Stimulated activated CD8-positive, alpha-beta memory T cell treated with anti-CD3 and anti-CD28 coated beads, Interleukin-7, amount 100 ng/mL, for 1 hour (primary cell): ENCODE measurements at places on chromosomes 5 and 9.

DNA sequence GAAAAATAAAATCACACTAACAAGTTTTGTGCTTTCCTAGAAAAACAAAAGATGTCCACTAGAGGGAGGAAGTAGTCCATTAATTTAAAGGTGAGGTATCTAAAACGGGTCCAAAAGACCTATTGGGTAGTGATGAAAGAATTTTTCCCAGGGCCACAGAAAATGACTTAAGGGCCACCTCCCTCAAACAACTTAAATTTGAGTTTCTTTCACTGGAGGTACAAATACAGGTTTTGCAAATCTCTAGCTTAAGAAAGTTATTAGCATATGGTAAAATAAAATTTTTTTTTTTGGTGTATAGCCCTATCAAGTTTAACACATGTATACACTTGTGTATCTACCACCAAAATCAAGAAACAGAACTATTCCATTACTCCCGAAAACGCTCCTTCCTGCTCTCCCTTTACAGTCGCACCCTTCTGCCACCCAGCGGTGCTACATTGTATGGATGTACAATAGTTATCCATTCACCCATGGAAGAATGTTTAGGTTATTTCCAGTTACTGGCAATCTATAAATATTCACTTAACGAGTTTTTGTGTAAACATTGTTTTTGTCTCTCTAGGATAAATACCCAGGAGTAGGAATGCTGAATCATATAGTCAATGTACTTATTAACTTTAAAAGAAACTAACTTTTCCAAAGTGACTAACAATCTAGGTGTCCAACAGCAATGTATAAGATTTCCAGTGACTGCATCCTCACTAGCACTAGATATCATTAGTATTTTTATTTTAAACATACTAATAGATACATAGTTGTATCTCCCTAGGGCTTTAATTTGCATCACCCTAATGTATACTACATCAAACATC, 21.9 kb downstream of the DEPDC1B start:
- no peak for DNase-seq

GRCh38 chr9:7246917-7247522, 489.2 kb downstream of the KDM4C start:
- no peak for DNase-seq

GRCh38 chr5:118791926-118792734, 196.2 kb downstream of the DTWD2 start:
- DNase-seq: no peak

DNA sequence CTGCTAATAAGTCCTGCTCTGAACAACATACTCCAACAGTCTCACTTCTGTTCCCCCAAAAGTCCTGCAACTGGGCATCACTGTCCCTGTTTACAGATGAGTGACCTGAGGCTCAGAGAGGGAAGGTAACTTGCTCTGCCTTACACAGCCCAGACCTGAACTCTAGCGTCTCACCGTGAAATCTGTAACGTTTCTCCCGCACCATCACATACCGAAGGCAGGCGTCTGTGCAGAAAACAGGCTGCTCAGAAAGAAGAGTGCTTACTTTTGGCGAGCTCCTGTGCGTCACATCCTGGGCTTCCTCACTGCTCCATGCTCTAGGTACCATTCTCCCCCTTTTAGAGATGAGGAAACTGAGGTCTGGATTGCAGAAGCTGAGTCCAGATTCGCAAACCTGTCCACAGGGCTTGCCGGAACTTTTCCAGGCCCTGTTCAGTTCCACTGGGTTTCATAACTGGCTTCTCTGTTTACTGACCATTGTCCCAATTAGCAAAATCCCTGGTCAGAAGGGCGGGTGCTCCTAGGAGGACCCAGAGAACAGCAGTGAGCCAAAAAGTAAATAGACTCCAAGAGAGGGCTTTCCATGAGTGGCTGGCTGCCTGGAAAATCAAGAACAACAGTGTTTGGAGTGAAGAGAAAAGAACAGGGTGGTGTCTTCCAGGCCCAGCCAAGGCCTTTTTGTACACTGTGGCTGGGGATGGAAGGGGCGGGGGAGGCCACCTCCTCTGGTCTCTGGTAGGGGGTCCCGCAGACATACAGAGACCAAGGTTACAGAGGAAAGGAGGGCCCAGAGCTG, 27.1 kb downstream of the GSN start:
- no peak for DNase-seq

DNA sequence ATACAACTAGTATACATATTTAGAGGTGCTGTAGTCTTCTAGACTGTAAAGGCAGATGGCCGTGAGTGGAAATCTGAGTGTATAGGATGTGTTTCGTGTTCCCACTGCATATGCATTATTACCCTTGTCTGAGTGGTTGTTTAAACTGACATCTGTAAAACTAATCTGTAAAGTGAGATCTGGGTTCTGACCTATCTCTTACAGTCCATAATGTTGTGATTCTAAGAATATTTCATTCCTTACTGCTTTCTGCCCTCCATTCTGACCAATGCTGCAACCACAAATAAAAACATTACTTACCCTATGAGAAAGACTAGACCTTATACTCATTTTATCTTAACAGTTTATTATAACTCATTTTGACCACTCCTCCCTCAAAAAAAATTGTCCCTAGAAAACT, 47.6 kb upstream of the MACIR start:
- no peak for DNase-seq

- DNase-seq: no peak
Measured at GRCh38 chr9:653856-654387, 187.6 kb upstream of the DMRT1 start.

DNA sequence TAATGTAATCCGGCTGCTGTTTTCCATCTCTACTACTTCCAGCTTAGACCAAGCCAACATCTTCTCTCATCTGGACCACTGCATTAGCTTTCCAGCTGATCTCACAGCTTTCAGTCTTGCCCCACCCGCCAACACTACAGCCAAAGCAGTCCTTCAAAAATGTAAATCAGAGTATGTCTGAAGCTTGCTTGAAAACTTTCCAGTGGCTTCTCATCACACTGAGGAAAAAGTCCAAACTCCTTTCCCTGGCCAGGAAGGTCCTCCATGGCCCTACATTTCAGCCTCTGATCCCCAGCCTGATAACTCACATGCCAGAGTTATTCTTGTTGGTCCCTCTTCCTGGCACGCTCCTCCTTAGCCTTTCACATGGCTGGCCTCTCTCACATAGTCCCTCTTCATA, 38.5 kb downstream of the TTC1 start:
- DNase-seq: no peak

GRCh38 chr5:74640954-74641734, 616 bp upstream of the ENC1 start:
- DNase-seq: no peak

- no peak for DNase-seq
Measured at GRCh38 chr5:173884402-173885053, 3.6 kb upstream of the CPEB4 start.

- no peak for DNase-seq
Measured at GRCh38 chr5:93777620-93778019, 36.2 kb upstream of the POU5F2 start.

- DNase-seq: peak; percentile 16
Measured at GRCh38 chr9:114339130-114339908, 9.7 kb downstream of the ORM2 start.

DNA sequence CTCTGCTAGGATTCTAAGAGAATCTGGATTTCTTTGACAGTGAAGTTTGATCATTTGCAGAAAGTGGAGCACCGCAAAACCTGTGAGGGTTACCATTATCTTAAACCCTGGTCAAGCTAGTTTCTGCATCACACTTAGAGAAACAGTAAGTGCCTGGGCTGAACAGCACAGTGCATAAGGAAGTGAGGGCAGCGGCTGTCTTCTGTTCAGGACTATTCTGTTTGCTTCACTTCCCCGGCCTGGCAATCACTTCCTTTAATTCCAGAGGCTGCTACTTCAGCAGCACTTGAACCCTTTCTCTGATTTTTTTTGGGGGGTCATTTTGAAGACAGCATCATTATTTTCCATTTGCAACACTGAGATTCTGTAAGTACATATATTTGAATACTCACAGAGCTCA, 32.0 kb downstream of the SEMA6A start:
- no peak for DNase-seq

DNA sequence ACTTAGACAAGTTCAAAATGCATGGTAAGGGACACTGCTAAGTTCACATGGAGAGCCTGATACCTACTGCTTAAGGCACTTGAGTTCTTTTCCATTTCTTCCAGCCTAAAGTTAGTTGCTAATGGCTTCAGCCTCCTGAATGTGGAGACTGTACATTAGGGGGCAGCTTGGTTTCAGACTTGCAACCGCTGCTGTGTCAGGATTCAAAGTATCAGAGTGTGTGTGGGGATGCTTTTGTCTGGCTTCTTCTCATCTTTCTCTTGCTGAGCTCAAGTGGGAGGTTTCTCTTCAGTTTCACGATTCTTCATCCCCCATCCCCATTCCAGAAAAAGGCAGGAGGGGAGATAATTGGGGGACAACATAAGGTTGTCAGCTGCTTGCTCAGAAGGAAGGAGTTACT, 49.4 kb downstream of the ATP10B start:
- DNase-seq: no peak

- DNase-seq: no peak
Measured at GRCh38 chr9:93598647-93599241, 22.4 kb downstream of the PHF2 start.

- no peak for DNase-seq
Measured at GRCh38 chr5:43192558-43193180, 644 bp downstream of the NIM1K start.
